Cardiac atrium fibroblast (primary cell): ENCODE measurements at places on chromosomes 3 and 15. TPM values are rescaled to one million over a fixed set of nuclear protein-coding genes. Genes with fewer than 3 reads are reported as not detected.

Gene A4GNT
- total RNA-seq: not detected in 2 replicates

Gene NDUFAF3
- 125 and 151 TPM in 2 replicates for total RNA-seq

Gene GOLGA6A
- not detected in 2 replicates for total RNA-seq

Gene CPLX3
- not detected in 2 replicates for total RNA-seq

Gene GPR62
- not detected in 2 replicates for total RNA-seq

Gene NR1I2
- not detected in 2 replicates for total RNA-seq
